GM12878 (cell line): ENCODE measurements at places on chromosomes 7 and 10. TPM values are rescaled to one million over a fixed set of nuclear protein-coding genes. Genes with fewer than 3 reads are reported as not detected.

Gene ABCA13
- not detected in 2 replicates for polyA plus RNA-seq

Gene TMEM270
- not detected in 2 replicates for polyA plus RNA-seq

Gene TMEM176A
- polyA plus RNA-seq = not detected in 2 replicates

Gene SEMA3A
- polyA plus RNA-seq = 0.13 and 0.31 TPM in 2 replicates

Gene TCF7L2
- polyA plus RNA-seq = 0.28 TPM in 1 of 2 replicates, not detected in the other

Gene MGMT
- polyA plus RNA-seq = 24.2 and 27.2 TPM in 2 replicates

Gene SKIDA1
- 0.63 TPM in 1 of 2 replicates, not detected in the other for polyA plus RNA-seq

Gene GRB10
- polyA plus RNA-seq = not detected in 2 replicates

Gene DLX6
- not detected in 2 replicates for polyA plus RNA-seq

Gene PTPRE
- polyA plus RNA-seq = 4.6 and 5.7 TPM in 2 replicates

Gene CDH23
- polyA plus RNA-seq = 0.10 and 0.12 TPM in 2 replicates

Gene TSPAN33
- 12.0 and 12.9 TPM in 2 replicates for polyA plus RNA-seq

Gene WNT8B
- polyA plus RNA-seq = not detected in 2 replicates

Gene PAPOLB
- polyA plus RNA-seq = not detected in 2 replicates

Gene CPVL
- not detected in 2 replicates for polyA plus RNA-seq

Gene MDH2
- polyA plus RNA-seq = 491 and 502 TPM in 2 replicates

Gene CHCHD3
- polyA plus RNA-seq = 178 and 183 TPM in 2 replicates

Gene FAM237B
- polyA plus RNA-seq = not detected in 2 replicates

Gene DGKI
- 10.4 TPM in 2 replicates for polyA plus RNA-seq

Gene IL6
- not detected in 2 replicates for polyA plus RNA-seq

Gene CNNM2
- 2.0 and 2.3 TPM in 2 replicates for polyA plus RNA-seq

Gene ACBD7
- polyA plus RNA-seq = 0.24 TPM in 1 of 2 replicates, not detected in the other

Gene PDZD7
- not detected in 2 replicates for polyA plus RNA-seq

Gene OPN1SW
- polyA plus RNA-seq = 0.11 and 0.23 TPM in 2 replicates

Gene GIMAP6
- polyA plus RNA-seq = 24.4 and 27.8 TPM in 2 replicates

Gene HMX3
- polyA plus RNA-seq = 8.8 and 14.0 TPM in 2 replicates

Gene WIPF3
- polyA plus RNA-seq = not detected in 2 replicates

Gene FAM24B
- polyA plus RNA-seq = 4.7 and 4.8 TPM in 2 replicates

Gene CNTNAP2
- polyA plus RNA-seq = not detected in 2 replicates

Gene OR2A1
- 0.08 and 0.24 TPM in 2 replicates for polyA plus RNA-seq

Gene SPDYE2
- polyA plus RNA-seq = 3.7 and 6.4 TPM in 2 replicates

Gene FOXP2
- polyA plus RNA-seq = 1.9 and 2.9 TPM in 2 replicates

Gene PTF1A
- not detected in 2 replicates for polyA plus RNA-seq

Gene MAGI2
- not detected in 2 replicates for polyA plus RNA-seq

Gene TWIST1
- not detected in 2 replicates for polyA plus RNA-seq

Gene PRDX3
- 689 and 701 TPM in 2 replicates for polyA plus RNA-seq

Gene GNB2
- polyA plus RNA-seq = 65.0 and 66.6 TPM in 2 replicates
